ENCODE measurements at places on chromosomes 3 and 15.
A peak's percentile ranks its signal among the peaks of the same experiment; 100 is the strongest.

DNA sequence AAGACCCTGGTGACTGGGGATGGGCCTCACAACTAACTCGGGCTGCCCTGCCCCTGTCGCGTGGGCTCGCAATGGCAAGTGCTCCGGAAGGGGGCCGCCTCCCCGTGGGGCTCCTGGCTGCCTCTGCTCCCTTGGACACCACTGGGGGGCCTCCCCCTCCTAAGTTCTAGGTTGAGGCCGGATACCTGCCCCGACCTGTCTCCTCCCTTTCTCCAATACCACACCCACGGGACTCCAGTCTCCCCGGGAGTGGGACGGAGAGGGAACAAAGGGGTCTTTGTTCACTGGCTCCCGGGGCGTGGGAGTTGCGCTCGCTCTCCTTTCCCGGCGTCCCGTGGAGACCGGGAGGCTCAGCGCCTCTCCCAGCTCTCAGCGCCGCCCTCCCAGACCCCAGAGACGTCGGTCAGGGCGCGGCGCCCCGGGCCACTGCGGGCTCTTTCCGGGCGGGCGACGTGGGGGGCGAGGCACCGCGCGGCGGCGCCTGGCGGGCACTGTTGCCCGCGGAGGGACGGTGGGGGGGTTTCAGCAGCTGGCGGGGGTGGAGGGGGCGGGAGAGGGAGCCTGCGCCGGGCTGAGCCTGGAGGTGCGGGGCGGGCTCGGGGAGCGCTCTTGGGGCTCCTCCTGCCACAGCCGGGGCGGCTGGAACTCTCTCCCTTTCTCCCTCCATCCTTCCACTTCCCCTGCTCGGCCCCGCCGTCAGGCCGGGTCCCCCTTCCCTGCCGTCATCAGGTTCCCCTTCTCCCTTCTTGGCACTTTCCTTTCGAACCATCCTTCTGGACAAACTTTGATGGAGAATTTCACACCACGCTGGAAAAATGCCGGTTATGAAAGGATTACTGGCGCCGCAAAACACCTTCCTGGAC lies at the start of gene KCNH8:
TSS of gene KCNH8 (plus strand) at position 606 of the 863 bp plus-strand sequence. CDS start at position 816, 210 bp downstream.
- DNase-seq, result no peak

GRCh38 chr15:57213862-57214261 lies 162.4 kb upstream of the CGNL1 start:
- peak; percentile 75 for DNase-seq

DNA sequence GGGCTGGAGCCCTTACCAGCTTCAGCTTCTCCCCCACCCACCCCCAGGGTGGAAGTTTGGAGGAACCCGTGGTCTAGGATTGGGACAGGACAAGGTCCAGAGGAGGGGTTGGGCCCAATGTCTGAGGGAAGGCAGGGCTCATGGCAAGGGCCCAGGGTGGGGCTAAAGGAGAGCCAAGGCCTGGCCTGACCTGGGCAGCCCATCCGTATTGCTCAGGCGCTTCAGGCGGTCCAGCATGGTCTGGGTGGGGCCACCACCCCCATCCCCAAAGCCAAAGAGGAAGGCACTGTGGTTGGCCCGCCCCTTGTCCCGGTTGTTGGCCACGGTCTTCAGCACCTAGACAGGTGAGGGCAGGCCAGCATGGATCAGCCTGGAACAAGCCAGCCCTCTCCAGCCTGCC lies 7.6 kb downstream of the MAN2C1 start:
- DNase-seq, result no peak

- DNase-seq, result no peak
Observed at GRCh38 chr3:148074946-148075345, 622.8 kb upstream of the AGTR1 start.

- DNase-seq, result no peak
Observed at GRCh38 chr3:111648991-111649579, 53.9 kb upstream of the ZBED2 start.

GRCh38 chr3:74640211-74640610 lies 25.8 kb upstream of the CNTN3 start:
- no peak for DNase-seq

- DNase-seq, result no peak
Observed at GRCh38 chr3:175304404-175304803, 445.3 kb downstream of the NAALADL2 start.

DNA sequence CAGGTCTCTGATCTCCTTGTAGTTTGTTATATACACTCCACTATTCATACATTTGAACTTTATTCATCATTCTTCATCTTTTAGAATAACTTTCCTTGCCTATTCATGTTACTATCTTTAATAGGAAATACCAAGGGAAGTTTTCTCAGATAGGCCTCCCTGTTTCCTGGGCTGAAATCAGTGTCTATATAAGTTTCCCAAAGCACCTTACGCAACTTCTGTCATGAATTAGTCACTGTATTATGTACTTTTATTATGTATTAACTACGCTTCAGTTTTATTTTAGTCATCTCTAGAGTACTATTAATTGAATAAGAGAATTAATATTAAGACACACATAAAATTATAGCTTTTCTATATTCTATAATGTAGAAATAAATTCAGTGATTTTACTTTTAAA lies 1481.5 kb downstream of the OTOL1 start:
- DNase-seq, result peak; percentile 18

- DNase-seq, result peak; percentile 65
Observed at GRCh38 chr3:111577798-111578685, 17.1 kb downstream of the ZBED2 start.

DNA sequence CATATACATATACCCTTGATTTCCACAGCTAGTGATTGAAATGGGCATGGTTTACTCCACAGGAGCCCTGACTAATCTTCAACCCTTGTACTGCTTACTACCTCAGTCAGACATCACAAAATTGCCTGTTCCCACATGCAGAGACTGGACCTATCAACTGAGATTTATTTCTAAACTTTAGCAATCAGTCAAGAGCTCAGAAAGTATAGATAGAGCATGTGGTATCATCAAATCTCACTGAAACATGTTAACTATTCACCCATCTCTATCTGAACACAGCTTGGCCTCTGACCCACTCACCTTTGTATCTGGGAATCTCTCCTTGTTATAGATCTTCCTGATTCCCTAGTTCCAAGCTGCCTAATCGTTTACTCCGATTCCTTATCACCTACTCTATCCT lies 14.6 kb downstream of the ADAM10 start:
- peak; percentile 18 for DNase-seq

DNA sequence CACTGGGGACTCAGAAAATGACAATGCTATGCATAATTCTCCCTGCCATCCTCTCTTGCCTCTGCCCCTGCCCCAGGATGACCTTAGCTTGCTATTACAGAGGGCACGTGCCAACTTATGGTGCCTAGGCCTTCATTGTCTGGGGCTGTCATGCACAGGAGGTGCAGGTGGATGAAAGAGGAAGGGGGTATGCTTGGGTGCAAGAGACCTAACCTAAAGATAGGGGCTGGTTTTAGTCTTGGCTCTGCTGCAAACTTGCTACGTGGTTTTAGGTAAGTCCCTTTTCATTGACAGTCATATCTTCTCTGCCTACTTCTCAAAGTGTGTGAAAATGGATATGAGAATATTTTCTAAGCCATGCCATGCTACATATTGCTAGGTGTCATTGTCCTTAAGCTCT lies 161.3 kb downstream of the EPHB1 start:
- no peak for DNase-seq

GRCh38 chr3:32401126-32401525 lies 9.5 kb downstream of the CMTM7 start:
- DNase-seq, result no peak

GRCh38 chr15:29046977-29047376 lies 161.2 kb downstream of the APBA2 start:
- no peak for DNase-seq

- no peak for DNase-seq
Observed at GRCh38 chr3:56810577-56811545, 9.1 kb upstream of the ARHGEF3 start.

- no peak for DNase-seq
Observed at GRCh38 chr3:185009650-185010049, 143.2 kb downstream of the C3orf70 start.

DNA sequence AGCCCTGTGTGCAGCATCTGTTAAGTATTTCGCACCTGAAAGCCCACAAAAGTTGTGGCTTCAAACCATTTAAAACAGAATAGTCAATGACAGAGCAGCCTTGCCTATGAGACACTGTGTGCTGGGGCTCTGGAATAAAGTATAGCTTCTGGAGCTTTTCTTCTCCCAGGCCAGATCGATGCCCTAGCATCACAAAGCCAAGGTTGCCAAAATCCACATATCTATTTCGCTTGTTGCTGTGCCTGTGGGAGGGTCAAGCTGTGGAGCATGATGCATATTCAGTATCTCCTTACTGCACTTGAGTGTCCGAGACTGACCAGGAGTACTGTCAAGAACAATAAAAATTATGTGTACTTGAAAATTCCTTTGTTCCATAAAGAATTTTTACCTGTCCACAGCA lies 7.6 kb downstream of the PLOD2 start:
- no peak for DNase-seq

DNA sequence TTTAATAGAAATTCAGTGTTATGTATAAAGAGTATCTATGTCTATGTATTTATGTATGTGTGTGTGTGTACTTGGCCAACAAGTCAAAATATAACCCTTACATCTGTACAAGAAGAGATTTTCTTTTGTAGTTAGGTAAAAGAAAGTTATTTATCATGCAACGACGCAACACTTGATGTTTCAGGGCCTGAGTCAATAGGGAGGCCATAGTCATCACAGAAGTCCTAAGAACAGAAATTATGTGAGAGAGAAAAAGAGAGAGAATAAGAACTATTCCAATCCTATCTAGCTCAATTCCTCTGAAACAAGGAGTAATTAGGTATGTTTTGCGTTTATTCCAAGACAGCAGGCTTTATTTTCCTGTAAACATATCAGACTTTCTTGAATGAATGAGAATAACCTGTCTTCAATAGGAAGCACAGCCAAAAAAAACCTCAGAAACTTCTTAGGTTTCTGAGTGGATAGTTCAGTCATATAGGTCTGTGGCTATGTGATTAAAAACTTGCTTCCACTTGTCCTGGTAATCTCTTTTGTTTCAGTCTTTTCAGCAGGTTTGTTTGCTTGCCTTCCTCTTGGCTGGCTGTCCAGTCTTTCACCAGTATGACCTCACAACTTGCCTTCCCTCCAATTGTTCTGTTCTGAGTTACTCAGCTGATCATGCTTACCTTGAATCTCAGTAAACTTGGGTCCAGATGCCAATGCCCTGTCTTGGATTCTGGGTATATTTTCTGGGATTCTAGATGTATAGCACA lies 382.4 kb upstream of the GBE1 start:
- DNase-seq, result no peak

GRCh38 chr15:75639191-75639708 lies 774 bp downstream of the IMP3 start:
- no peak for DNase-seq
